ENCODE measurements at places on chromosomes 5 and 9.

GRCh38 chr5:29462241-29462640, 1731.2 kb upstream of the CDH6 start:
- no peak for DNase-seq

GRCh38 chr9:79581794-79582193, 10.0 kb downstream of the TLE4 start:
- peak; percentile 79 for DNase-seq

DNA sequence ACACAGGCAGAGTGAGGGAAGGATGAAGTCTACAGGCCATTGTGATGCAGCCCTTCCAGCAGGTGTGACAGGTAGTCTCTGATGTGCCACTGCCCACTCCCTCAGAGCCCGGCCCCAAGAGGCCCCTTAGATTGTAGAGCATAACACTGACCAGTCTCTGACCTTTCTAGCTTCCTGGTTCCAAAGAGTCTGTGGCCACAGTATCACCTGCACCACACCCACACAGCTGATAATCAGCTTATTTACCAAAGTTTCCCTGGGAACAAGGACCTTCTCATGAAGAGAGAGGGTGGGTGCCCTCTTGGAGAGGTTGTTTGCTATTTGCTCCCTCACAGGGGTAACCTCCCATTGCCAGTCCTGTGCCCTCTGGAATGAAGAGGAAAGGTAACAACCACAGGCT, 11.0 kb upstream of the ACER2 start:
- DNase-seq = no peak

GRCh38 chr5:33161421-33161820, 279.3 kb upstream of the TARS1 start:
- peak; percentile 25 for DNase-seq

GRCh38 chr9:73154722-73155121, 3.1 kb downstream of the ANXA1 start:
- no peak for DNase-seq

- DNase-seq = no peak
Measured at GRCh38 chr5:180156141-180156540, 52.9 kb downstream of the RASGEF1C start.

- no peak for DNase-seq
Measured at GRCh38 chr9:101479338-101480030, 43.9 kb upstream of the ALDOB start.

- DNase-seq = peak; percentile 71
Measured at GRCh38 chr5:54470677-54471076, 15.2 kb downstream of the HSPB3 start.

DNA sequence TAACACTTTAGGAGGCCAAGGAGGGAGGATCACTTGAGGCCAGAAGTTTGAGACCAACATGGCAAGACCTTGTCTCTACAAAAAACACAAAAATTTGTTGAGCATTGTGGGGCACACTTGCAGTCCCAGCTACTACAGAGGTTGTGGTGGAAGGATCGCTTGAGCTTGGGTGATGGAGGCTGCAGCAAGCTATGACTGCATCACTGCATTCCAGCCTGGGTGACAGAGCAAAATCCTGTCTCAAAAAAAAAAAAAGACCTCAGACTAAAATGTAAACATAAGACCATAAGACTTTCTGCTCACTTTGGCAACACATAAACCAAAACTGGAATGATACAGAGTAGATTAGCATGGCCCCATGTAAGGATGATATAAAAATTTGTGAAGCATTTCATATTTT, 24.6 kb upstream of the NANS start:
- peak; percentile 51 for DNase-seq

- no peak for DNase-seq
Measured at GRCh38 chr5:1820381-1820780, 19.2 kb downstream of the NDUFS6 start.

DNA sequence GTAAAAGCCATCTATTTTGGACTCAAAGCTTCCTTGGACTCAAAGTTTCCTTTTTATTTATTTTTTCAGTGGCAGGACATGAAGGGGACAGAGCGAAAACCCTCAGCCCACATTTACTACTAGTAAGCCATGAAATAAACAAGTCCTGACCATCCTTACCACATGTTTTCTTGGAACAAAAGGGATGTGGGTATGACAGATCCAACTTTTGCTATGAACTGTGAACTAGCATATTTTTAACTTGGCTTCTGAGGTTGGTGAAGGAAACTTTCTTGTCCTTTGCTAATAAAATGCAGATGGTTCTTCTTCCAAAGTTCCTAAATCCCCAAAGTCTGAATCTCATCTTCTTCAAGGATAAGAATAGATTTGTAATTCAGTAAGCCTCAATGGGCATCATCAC, 122.7 kb upstream of the TNC start:
- DNase-seq = no peak

DNA sequence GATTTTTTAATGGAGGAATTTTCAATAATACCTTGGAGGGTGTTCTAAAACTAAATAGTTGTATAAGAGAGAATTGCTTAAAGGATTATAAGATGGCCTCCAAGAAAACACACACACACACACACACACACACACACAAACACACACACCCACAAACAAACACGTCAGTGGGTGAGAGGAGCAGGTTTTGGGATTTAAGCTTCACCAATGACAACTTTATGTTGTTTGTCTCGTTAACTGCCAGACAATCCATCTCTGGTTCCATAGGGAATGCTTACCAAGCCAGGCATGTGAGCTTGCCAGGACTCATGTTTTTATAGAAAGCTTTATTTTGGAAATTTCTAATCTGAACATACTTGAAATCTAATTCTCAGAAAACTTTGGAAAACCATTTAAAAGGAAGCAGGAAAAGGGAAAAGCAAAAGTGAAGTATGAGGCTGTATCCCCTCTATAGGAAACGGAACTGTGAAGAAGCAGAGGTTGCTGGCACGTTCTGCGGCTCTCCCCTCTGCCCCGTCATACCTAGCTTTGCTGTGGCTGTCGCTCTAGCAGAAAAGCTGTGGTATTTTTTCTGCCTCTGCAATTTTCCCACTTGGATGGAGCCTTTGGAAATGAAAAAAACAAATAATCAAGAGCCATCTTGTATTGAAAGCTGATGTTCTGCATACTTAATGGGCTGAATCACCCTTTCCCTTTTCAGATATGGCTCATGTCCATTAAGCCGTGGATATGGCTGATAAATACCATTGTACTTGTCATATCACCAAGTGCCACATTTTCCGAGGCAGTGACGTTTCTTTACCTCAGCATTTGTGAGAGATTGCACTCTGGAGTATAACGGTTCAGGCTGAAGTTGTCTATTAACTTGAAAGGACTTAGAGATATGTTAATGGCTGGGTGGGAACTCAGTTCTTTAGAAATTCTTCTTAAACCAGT, 112.7 kb downstream of the NTRK2 start:
- peak; percentile 31 for DNase-seq

GRCh38 chr9:114212826-114213225, 57.5 kb downstream of the COL27A1 start:
- DNase-seq = no peak

DNA sequence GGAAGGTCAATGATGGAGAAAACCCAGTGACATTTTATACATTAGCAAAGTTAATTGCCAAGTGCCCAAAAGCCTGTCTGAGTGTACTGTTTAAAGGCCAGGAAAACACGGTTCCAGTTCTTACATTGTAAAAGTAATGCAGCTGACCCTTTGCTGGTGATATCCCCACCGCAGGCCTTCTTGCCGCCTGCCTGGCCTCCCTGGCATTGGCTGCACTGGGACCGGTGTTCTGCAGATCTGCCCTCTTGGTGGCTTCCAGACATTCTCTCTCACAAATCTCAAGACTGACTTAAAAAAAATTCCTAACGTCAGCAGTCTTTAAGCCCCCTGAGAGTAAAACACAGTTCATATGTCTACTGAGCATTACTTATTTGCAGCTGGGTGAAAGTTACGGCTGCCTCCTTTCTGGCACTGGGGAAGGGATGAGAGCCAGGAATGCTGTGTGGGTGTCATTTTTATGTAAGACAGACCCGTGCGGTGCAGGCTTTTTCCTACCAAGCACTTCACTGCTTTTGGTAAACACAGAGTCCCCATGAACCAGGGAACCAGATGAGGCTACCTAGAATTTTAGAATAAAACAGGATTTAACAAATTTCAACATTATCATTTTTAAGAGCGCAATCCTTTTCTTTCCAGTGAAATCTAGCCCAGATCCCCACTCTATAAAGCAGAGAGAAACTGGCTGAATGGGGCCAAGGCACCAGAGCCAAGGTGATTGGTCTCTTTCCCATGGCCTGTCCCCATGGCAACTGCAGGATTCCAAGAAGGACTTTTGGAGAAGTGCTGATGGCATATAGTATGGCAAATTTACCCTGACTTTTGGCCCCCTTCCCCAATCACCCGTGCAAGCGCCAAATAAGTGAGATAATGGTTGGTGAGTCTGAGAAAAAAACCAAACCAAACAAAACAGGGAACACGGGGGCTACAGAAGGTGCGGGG, 80.8 kb downstream of the LMNB1 start:
- DNase-seq = peak; percentile 60

DNA sequence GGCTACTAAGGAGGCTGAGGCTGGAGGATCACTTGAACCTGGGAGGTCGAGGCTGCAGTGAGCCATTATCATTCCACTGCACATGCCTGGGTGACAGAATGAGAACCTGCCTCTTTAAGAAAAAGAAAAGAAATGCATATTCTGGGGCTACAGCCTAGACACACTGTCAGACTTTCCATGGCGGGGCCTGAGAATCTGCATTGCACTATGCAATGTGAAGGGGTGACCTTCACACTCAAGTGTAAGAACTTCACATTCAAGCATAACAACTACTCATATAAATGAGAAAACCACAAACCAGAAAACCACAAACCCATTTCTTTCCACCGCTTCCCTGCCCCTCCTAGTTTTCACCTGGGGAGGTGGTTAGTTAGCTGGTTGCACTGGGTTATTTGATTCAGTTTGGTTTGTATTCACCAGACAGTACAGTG, 18.0 kb upstream of the FBP2 start:
- no peak for DNase-seq

GRCh38 chr5:1958211-1959010, 75.7 kb upstream of the IRX4 start:
- no peak for DNase-seq

All from fibroblast of skin of abdomen (primary cell).